ENCODE measurements at places on chromosomes 11 and 22.

GRCh38 chr22:22550789-22551434 is 8.2 kb downstream of the PRAME start:
- DNase-seq, result no peak

- no peak for DNase-seq
Measured at GRCh38 chr11:16758382-16759024, 20.1 kb downstream of the C11orf58 start.

GRCh38 chr11:93904716-93905115 is 54.3 kb upstream of the VSTM5 start:
- no peak for DNase-seq

DNA sequence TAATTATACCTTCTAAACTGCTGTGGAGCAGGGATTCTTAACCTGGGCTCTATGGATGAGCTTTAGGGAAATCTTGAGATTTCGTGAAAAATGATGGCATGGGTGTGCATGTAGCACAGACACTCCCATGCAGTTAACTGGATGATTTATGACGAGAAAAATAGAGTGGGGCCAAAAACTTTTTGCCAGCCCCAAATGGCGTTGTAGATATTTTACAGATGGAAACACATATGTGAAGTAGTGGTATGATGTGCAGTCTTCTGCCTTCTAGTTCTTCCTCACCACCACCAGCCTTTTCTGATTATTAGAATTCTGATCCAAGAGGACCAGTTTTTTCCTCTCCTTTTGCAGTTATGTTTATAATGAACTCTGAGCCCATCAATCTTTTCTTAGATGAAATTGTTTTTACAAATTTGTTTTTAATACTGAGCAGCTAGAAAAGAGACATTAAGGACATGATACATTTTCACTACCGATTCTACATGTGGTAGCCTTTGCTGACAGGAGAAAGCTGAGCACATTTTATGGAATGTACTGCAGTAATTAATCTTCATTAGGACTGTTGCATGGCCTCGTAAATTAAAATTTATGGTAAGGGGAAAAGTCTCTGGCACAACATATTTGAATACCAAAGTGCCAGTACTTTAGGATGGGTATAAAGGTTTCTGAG is 261.4 kb downstream of the DDX10 start:
- no peak for DNase-seq

DNA sequence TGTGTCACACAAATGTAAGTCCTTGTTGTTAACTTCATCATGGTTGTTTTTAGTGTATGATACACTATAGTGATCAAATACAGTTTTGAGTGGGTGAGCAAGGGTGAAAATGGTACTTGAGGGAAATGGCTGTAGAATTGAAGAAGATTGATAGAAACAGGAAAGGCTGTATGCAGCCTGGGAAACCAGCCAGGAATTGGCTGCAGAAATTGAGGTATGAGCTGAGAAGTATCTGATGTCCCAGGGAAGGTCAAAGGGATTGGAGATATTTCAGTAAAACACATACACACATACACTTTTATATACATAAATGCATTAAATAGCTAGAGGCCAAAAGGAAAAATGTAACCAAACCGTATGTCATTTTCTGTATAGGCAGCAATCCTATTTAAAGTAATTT is 13.1 kb upstream of the YAP1 start:
- DNase-seq, result no peak

- no peak for DNase-seq
Measured at GRCh38 chr11:72984453-72985077, 157.6 kb downstream of the FCHSD2 start.

DNA sequence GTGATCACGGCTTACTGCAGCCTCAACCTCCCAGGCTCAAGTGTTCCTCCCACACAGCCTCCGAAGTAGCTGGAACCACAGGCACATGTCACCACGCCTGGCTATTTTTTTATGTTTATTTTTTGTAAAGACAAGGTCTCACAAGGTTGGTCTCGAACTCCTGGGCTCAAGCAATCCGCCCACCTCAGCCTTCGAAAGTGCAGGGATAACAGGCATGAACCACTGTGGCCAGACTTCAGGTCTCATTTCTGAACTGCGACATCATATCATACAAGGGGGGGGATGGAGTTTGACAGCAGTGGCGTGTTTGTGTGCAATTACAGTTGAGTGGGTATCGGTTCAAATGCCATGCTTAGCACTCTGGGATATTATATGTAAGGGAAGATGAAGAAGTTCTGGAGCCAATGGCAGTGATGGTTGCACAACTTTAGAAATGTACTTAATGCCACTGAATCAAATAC is 6.9 kb downstream of the NAALADL1 start:
- DNase-seq, result no peak

- no peak for DNase-seq
Measured at GRCh38 chr11:10314199-10315072, 9.6 kb downstream of the ADM start.

- DNase-seq, result no peak
Measured at GRCh38 chr11:72239313-72239848, 4.6 kb downstream of the PHOX2A start.

GRCh38 chr11:20056950-20057943 is 103.0 kb downstream of the DBX1 start:
- no peak for DNase-seq

DNA sequence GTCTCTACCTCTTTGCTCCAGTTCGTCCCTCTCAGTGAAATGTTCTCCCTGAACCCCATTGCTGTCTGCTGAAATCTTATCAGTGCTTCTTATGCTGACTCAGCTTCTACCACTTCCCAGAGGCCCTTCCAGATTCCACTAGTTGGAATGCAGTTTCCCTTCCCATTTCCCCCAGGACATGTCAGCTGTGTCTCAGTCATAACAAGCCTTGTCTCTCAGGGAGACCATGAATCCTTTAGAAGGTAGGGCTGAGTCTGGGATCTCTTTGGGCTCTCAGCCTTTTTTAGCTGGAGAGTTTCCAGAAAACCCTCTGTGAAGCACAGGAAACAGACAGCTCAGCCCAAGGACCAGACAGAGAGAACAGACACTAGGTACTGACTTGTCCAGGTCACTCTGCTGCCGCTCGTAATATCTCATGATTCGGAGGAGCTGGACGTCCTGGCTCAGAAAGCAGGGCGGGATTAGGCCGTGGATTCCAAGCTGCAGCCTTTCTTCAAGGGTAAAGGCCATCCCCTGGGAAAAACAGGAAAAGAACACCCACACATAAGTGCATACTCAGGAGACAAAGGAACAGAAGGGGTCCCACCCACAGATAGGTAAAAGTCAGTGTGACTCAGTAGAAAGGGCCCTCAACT is 113.0 kb downstream of the ME3 start:
- DNase-seq, result no peak

DNA sequence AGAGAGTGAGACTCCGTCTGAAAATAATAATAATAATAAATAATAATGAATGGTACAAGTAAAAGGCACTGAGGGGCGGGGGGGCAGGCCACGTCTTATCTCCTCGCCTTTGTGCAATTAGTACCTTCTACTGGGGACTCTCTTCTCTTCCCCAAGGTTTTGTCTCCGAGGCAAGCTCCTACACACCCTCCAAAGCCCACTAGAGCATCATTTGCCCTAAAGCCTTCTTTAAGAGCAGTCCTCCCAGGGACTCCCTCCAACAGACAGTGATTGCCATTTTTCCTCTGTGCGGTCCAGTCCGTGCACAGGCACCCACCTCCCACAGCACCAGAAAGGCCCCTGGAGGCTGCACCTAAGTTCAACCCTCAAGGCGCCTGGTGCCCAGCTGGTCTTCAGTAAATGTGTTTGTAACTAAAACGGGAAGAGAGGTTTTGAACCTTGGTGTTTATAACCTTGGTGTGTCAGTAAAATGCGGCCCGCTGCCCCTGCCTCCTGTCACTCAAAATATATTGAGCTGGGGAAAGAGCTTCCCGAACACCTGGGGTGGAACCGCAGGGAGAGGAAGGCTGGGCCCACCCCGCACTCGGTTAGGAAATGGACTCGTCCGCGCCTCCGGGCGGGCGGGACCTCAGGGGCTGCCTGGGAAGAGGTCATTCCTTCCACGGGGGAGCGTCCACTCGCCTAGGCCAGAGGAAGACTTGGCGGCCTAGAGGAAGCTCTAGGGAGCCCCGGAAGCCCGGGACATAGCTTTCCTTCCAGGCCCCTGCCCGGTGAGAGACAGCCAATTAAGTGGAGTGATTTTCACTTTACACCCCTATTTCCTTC is 4.7 kb upstream of the KDELR3 start:
- no peak for DNase-seq

DNA sequence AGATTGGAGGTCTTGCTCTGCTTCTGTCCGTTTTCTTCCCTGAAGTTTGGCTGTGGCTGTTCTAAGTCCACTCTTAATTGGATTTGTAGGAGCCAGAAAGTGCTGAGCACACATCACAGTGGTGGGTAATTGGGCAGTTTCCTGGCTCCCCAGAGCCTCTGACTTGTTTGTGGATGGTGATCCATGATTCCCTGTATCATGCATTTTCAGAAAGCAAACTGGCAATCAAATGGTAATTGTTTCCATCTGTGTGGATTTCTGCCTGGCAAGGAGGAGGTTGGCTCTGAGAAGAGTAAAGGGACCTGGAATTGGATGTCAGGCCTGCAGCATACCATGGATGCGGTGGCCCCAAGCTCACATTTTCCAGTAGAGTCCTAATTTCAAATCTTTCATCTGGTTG is 49.5 kb downstream of the PPFIBP2 start:
- no peak for DNase-seq

GRCh38 chr22:37827056-37827455 is 3.9 kb downstream of the GALR3 start:
- DNase-seq, result no peak

DNA sequence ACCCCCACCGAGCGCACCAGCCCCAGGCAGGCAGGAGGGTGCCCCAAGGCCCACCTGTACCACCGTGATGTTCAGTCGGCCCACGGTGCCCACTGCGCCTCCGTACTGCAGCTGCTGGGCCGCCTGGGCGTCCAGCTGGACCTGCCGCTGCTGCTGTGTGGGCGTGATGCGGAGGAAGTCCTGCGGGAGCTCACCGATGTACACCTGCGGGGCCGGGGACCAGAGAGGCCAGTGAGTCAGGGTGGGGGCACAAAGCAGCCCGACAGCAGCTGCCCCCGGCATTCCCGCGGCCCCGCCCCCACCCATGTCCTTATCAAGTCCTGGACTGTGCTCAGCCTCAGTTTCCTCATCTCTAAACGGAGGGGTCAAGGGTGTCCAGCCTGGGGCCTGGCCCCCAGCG is 13.8 kb downstream of the TOLLIP start:
- DNase-seq, result no peak

GRCh38 chr11:31699066-31699465 is 112.1 kb downstream of the PAX6 start:
- DNase-seq, result no peak

- DNase-seq, result no peak
Measured at GRCh38 chr11:84780689-84781293, 846.4 kb downstream of the DLG2 start.

DNA sequence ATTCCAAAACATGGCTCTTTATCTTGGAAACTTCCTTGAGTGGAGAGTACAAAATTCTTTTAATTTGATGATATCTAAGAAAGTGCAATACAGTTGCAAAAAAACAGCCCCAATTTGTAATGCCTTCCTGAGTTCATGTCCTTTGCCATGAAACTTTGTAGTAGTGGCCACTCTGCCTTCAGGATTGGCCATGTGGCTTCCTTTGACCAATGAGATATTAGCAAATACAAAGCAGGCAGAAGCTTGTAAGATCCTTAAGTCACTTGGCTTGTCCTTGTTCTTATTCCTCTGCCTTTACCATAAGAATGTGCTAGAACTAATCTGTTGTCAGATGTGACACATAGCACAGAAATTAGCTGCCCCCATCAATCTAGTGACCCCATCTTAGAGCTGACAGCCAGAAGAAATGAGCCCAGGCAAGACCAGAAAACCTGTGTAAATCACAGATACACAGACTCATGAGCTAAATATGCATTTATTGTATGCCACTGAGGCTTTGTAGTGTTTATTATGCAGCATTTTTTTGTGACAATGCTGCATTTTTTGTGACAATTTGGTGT is 29.8 kb upstream of the BLID start:
- no peak for DNase-seq

- no peak for DNase-seq
Measured at GRCh38 chr11:61625525-61625924, 44.6 kb upstream of the SYT7 start.

- DNase-seq, result no peak
Measured at GRCh38 chr11:13984616-13985450, 22.3 kb downstream of the SPON1 start.

DNA sequence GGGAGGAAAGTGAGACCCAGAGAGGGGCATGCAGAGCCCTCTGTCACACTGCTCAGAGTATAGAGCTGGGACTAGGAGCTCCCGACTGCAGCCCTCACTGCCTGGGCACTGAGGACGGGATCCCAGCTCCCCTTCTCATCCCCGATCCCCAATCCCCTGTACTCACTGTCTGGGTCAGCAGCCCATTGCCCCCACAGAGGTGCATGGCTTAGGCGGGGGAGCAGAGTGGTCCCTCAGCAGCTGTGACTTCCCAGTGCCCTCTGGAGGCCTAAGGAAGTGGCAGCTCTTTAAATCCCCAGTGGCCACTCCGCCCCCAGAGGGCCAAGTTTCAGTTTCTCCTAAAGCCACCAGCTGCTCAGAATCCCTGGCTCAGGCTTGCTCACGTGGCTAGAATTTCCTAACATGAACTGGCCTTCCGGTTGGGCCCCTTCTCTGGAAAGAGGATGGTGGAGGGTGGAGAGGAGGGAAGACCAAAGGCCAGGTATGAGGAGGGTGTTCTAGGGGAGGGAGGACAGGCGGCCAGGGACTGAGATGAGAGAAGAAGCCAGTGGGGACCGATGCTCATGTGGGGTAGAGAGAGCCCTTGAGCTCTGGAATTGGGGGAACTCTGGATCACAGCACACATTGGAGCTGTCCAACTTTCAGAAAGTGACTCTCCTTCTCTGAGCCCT is at the start of gene BATF2:
Gene BATF2, minus strand, starts transcription at position 262 of the 671 bp plus-strand sequence. Its CDS starts 57 bp downstream, at position 205.
- DNase-seq, result no peak

- DNase-seq, result no peak
Measured at GRCh38 chr22:35978889-35979288, 49.7 kb downstream of the RBFOX2 start.

- no peak for DNase-seq
Measured at GRCh38 chr11:115488945-115489344, 15.3 kb downstream of the CADM1 start.

- no peak for DNase-seq
Measured at GRCh38 chr11:133639408-133639807, 107.1 kb upstream of the OPCML start.

- peak; percentile 73 for DNase-seq
Measured at GRCh38 chr22:42661985-42662831, 13.0 kb upstream of the CYB5R3 start.

- DNase-seq, result no peak
Measured at GRCh38 chr22:24592058-24592850, 619 bp downstream of the LRRC75B start.

DNA sequence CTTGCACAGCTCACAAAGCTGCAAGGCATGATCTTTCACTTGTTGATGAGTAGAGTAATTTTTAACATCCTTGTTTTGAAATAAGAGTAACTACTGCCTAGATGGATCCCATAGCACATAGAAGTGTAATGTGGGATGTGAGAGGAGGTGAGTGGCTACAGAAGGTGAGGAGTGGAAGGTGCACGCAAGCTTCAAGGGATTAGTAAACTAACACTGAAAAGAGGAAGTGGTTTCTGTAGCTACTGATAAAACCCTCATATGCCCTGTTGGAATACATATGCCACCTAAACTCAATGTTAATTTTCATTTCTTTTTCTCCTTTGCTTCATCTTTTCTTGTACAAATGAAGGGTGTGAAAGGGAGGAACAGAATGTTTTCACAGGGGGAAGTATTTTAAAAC is 22.0 kb upstream of the CTSC start:
- DNase-seq, result no peak
